Naive thymus-derived CD8-positive, alpha-beta T cell (primary cell): ENCODE measurements at places on chromosomes 6 and 20.

DNA sequence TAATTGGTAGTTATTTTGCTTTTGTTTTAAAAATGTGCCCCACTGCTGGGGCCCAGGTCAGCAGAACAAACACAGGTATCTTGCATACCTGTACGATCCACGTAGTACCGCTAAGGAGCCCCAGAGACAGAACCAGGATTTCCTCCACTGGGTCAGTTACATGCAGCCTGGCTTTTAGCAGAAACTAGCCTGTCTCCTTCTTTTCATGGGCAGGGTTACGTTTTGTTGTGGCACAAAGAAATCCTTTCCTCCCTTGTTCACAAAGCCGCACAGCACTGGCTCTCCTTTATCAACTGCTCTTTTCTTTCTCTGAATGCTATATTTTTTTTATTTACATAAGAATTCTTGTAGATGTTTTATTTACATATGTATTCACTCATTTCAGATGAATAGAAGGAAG, 190.3 kb upstream of the POU3F2 start:
- no peak for DNase-seq

- no peak for DNase-seq
Observed at GRCh38 chr6:3601570-3601969, 144.7 kb upstream of the SLC22A23 start.

- no peak for DNase-seq
Observed at GRCh38 chr20:46544576-46544975, 5.9 kb downstream of the OCSTAMP start.

DNA sequence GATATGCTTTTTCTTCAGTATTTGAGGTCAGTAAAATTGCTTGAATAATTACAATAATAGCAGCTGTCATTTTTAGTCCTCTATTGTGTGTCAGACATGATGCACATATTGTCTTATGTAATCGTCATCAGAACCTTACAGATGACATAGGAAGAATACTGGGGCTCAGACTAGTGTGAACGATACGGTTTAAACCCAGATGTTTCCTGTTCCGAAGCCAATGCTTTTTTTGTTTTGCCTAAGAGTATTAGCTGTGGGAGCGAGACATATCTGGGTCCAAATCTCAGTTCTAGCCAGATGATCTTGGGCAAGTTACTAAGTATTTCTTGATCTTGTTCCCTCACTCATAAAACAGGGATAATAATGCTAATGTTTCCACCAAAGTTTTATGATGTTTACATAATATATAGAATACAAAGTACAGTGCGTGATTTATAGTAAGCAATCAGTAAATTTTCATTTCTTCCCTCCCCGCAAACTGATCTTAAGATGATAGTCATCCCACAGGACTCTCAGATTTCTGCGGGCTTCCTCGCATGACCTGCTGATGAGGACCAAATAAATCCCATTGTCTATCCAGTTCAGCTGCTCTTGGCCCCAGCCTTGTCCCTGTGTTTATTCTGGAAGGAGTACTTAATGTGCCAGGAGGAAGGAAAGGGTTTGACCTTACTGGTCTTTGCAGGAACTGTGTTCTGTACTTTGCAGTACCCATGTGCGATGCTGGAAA, 98.2 kb downstream of the CAP2 start:
- DNase-seq, result no peak

- DNase-seq, result no peak
Observed at GRCh38 chr20:35837577-35838195, 65.9 kb downstream of the PHF20 start.

GRCh38 chr20:50194831-50195523, 4.3 kb downstream of the CEBPB start:
- DNase-seq, result no peak

DNA sequence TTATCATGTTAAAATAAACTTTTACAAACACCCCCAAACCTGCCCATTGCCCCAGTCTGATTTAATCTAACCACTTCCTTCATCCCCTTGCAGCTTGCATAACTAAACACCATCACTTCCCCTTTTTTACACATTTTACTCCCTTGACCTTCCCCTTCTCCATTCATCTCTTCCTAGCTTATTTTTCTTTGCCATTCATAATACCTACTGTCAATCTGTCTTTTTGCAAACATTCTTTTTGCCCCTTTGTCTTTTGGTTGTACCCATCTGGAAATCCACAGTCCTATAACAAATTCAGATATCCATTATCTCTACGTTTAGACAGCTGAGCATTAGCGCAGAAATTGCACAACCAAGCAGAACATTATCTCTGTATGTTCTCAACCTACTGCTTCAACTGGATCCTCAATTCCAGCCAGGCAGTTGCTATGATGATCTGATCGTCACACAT, 51.2 kb downstream of the C6orf52 start:
- DNase-seq, result no peak

- no peak for DNase-seq
Observed at GRCh38 chr6:133555685-133556084, 314.5 kb downstream of the EYA4 start.

- no peak for DNase-seq
Observed at GRCh38 chr6:41092421-41093140, 19.8 kb downstream of the NFYA start.

- no peak for DNase-seq
Observed at GRCh38 chr20:38892091-38892981, 33.9 kb upstream of the FAM83D start.

DNA sequence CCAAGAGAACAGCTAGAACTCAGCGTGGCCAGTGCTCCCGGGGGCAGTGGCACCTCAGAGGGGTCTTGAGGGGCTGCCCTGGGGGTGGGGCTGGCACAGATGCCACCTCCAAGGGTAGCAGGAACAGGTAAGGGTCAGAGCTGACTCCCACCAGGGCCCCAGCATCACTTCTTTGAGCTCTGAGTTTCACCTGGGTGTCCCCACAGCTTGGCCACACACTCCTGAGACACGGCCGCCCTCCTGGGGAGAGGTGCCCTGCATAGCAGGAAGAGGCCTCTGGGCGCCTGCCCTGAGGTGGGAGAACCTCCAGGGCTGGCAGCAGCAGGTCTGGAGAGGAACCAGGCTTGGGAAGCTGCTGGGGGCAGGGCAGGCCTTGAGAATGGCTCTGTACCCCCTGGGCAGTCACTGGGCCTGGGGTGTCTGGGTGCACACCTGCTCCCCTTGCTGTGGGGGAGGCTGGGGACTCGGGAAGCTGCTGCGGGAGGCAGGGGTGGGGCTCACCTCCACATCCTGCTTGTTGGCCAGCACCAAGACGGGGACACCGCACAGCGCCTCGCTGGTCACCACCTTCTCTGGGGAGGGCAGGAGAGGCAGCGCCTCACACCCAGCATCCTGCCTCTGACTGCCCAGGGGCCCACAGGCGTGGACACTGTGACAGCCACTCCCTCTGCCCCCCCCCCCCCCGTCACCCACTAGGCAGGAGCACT, 5.0 kb downstream of the TNFRSF6B start:
- DNase-seq, result no peak

DNA sequence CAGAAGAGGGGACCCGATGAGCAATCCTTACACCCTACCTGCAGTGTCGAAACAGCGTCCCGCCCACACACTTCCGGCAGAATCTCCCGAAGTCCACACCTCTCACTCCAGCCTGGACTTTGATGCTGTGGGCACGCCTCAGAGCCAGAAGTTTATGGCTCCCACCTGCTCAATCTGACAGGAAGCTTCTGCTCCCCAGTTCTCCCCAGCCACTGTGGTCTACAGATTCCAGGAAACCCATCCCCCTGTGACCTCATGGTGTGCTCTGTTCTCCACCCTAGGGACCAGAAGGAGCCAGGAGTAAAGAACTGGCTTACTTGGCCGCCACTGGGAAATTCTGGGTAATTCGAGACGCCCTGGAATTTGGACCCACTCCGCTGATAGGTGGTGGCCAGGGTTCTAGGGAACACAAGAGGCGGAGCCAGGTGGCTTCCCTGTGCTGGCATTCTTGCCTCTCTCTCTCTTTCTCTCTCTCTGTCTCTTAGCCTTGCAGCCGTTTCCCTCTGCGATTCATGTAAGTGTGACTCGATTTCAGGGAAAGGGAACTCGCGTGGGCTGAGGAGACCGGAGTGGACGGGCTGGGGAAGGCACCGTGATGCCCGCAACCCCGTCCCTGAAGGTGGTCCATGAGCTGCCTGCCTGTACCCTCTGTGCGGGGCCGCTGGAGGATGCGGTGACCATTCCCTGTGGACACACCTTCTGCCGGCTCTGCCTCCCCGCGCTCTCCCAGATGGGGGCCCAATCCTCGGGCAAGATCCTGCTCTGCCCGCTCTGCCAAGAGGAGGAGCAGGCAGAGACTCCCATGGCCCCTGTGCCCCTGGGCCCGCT, at the start of gene TRIM15:
Gene TRIM15 (plus strand): TSS at position 457 of the 828 bp plus-strand sequence. CDS start 139 bp downstream, at position 596.
- no peak for DNase-seq

DNA sequence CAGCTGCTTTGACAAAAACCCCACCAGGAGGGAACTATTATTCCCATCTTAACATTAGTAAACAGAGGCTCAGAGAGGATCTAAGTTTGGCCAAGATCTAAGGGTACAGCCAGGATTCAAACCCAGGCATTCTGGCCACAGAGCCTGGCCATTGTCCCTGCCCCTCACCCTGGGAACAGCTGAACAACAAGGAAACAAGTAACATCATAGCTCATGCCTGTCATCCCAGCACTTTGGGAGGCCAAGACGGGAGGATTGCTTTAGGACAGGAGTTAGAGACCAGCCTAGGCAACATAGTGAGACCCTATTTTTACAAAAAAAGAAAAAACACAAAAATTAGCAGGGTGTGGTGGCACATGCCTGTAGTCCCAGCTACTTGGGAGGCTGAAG, 27.5 kb downstream of the TOX2 start:
- no peak for DNase-seq

- DNase-seq, result no peak
Observed at GRCh38 chr20:44135012-44135412, 52.0 kb downstream of the JPH2 start.

GRCh38 chr20:38926934-38927616, 858 bp downstream of the FAM83D start:
- DNase-seq, result no peak

DNA sequence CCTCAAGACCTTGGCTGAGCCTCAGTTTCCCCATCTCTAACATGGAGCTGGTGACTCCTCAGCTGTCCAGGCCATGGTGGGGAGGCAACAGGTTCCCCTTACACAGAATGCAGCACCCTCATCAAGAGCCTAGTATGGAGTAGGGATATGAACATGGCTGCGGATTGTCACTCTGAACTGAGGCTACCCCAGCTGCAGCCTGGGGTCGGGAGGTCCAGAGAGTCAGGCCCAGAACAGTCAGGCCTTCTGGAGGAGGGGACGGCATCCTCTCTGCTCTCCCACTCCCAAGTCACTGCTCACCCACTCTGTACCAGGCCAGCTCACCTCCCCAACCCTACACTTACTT, 1.4 kb upstream of the FOXS1 start:
- DNase-seq, result no peak

DNA sequence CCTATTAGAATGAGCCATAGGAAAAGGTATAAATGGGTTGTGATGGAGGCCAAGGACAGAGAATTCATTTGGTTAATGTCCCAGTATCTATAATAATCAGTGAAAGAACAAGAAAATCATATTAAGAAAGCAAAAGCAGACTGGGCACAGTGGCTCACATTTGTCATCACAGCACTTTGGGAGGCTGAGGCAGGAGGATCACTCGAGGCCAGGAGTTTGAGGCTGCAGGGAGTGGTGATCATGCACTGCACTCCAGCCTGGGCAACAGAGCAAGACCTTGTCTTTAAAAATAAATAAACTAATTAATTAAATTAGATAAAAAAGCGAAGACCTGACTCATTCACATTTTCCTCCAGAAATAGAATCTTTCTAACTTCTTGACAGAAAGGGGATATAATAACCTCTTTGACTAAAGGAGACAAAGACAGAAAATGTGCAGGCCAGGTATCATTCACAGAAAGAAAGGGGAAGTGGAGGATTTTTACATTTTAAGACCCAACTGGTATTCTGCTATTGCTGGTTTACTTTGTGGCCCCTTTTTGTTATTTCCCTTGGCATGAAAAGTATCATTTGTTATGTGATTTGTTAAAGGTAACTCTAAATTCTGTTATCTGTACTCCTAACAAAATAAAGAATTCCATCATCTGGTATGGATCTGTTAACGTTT, 31.9 kb upstream of the MAPK13 start:
- no peak for DNase-seq
